ENCODE measurements at places on chromosomes 5 and 9.

DNA sequence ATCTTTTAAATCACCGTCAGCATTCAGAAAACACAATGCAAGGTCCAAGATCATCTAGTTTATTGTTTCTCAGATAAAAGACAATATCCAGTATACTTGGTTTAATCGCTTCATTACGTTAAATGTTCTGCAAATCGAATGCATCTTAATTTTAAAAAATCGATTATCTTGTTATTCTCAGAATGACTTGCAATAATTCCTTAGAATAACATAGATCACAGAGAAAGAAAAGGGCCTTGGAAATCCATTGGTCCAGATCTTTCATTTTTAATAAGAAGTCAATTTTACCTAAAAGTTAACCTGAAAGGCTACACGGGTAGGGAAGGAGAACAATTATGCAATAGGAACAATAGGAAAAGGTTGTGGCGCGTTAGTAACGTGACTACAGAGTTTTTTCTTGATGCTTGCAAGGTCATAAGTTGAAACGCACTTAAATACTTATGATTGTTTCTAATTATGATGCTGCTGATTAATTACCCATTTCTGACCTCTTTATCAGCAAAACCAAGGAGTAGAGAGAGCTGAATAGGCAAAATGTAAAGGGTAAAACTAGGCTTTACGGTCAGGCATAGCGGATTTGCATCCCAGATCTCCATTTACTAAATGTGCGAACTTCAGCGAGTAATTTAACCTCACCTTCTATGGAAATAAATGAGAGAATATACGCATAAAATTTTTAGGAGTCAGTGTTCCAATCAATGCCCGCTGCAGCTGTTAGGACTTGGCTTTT lies 769 bp upstream of the LYRM7 start:
- DNase-seq: no peak

GRCh38 chr5:119112151-119112550 lies 41.3 kb downstream of the DMXL1 start:
- DNase-seq: no peak

DNA sequence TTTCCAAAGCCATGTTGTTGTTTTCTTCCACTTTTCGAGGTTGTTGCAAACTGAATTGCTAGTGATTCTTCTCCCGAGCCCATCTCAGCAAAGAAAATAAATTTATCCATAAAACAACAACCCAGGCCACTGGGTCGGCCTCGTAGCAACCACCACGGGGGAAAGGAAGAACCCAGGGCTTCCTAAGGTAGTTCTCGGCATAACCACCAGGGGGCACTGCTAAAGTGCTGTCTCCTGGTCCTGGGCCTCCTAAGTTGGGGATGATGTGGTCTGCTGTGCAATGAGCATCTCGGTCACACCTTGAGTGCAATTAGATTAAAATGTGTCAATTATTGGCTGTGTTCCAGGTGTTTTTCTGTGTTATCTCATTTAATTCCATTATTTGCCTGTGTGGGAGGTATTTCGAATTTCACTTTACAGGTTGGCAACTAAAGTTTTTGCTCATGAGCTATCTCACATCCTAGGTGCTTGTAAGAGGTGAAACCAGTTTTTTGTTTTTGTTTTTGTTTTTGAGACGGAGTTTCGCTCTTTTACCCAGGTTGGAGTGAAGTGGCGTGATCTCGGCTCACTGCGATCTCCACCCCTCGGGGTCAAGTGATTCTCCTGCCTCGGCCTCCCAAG lies 102.8 kb upstream of the DAP start:
- no peak for DNase-seq

- no peak for DNase-seq
Measured at GRCh38 chr5:31036411-31036810, 157.1 kb upstream of the CDH6 start.

- DNase-seq: no peak
Measured at GRCh38 chr5:74974451-74975091, 77.8 kb downstream of the GCNT4 start.

- DNase-seq: no peak
Measured at GRCh38 chr5:124623265-124623664, 123.2 kb downstream of the ZNF608 start.

GRCh38 chr5:82820961-82821845 lies 256.0 kb downstream of the TMEM167A start:
- DNase-seq: no peak

- no peak for DNase-seq
Measured at GRCh38 chr5:74833537-74834266, 32.5 kb downstream of the FAM169A start.
